ENCODE measurements at places on chromosomes 1 and 21. TPM values are rescaled to one million over a fixed set of nuclear protein-coding genes. Genes with fewer than 3 reads are reported as not detected.

DNA sequence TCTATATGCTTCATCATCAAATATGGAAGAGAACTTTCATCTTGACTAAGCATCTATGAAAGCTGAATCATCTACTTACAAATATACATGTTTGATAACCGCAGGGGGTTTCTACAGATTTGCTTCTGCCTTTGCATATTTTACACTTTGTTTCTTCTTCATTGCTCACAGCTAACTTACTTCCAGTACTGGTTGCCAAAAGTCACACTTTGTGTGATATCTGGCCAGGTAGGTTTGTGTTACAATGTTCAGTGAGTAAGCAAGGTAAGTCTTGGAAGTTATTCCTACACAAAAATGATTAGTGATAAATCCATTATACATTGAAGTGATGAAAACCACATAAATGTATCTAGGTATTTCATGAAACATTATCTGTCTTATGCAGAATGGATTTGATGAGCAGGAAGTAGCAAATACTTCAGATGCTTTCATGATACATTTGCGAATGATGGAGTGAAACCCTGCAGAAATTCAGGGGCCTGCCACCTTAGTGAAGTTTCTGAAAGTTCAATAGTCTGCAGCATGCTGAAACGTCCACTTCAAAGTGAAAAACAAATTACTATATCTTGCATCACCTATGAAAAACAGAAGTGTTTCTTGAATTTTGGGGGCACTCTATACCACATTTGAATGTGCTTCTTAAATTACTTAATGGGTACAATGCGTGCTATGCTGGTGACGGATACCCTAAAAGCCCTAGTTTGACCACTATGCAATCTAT, 187.3 kb downstream of the ATP6V1G3 start:
- no peak for DNase-seq

GRCh38 chr1:241883159-241883558, 35.2 kb downstream of the EXO1 start:
- no peak for DNase-seq

DNA sequence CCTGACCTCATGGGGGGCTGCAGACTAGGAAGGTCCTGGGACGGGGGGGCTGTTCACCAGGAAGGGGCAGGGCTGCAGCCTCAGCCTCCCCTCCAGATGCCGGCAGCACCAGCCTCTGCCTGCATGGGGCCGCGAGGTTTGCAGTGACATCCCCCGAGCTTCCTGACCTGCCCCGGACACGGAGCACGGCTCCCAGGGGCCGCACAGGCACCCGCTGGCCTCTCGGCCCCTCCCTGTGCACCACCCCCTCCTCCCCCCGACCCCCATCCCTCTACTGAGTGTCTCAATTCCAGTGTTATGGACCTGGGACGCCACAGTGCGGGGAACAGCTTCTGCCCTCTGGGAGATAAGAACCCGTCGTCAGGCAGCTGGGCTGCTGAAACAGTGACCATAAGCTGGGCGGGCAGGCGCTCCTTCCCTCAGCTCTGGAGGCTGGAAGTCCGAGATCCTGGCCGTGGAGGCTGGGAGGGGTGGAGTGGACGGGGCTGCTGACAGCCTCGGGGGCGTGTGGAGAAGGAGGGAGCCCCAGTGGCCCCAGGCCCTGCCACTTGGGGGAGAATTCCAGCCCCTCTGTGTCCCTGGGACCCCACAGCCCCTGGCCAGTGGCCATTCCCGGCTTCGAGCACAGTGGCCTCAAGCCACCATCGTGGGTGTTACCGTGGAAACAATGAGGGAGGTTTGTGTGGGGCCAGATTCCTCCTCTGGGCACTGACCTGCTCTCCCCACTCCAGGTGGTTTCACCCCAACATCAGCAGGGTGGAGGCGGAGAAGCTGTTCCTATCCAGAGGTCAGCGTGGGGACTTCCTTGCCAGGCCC, 11.6 kb downstream of the RNF223 start:
- no peak for DNase-seq

- DNase-seq: peak; percentile 68
Measured at GRCh38 chr21:38660333-38661196, 145.2 kb upstream of the ETS2 start.

- peak; percentile 93 for DNase-seq
Measured at GRCh38 chr1:156571919-156572662, at the start of gene IQGAP3. IQGAP3 (minus strand) TSS chr1:156572565; CDS start chr1:156572529, 36 bp downstream.

- DNase-seq: no peak
Measured at GRCh38 chr1:101406681-101407080, 169.9 kb downstream of the S1PR1 start.

- DNase-seq: no peak
Measured at GRCh38 chr1:55640708-55641473, 425.7 kb upstream of the USP24 start.

- no peak for DNase-seq
Measured at GRCh38 chr1:154796303-154796892, 73.7 kb downstream of the KCNN3 start.

GRCh38 chr1:222643606-222643937, 25.7 kb downstream of the MIA3 start:
- DNase-seq: no peak

DNA sequence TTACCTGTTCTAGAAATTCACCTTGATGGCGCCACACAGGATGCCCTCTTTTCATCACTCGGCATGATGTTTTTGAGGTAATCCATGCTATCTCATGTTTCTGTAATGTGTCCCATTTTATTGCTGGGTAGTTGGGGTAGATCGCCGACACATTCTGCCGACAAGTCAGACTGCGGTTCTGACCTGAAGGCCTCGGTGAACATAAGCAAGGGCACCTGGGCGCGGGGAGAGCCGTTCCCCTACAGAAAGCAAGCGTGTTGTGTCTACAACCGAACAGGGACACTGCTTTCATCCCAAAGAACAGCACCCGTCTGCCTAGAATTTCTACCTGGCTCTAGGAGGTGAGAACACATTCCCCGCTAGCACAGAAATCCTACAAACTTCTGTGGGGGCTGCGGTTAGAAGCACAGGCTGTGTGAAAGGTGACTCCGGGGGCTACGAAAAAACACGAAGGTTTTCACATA, 149.2 kb downstream of the PPIAL4G start:
- DNase-seq: no peak

GRCh38 chr1:156705918-156706656, 704 bp upstream of the CRABP2 start:
- no peak for DNase-seq

- DNase-seq: no peak
Measured at GRCh38 chr1:184116287-184116686, 64.8 kb downstream of the TSEN15 start.

GRCh38 chr21:44434568-44434925, 20.8 kb upstream of the LRRC3 start:
- DNase-seq: no peak

- DNase-seq: no peak
Measured at GRCh38 chr1:62057230-62057629, 137.4 kb upstream of the L1TD1 start.

ATP6V1G3 gene
- not detected for total RNA-seq

DSTYK gene
- total RNA-seq: 12.7 TPM

PPIAL4G gene
- 0.20 TPM for total RNA-seq

ITSN1 gene
- total RNA-seq: 32.0 TPM

AADACL4 gene
- total RNA-seq: not detected

FCGR3B gene
- total RNA-seq: 18.9 TPM

PLPPR4 gene
- total RNA-seq: 3.0 TPM

CRYAA gene
- total RNA-seq: not detected

Measured in upper lobe of right lung (tissue), 1 donor.